ENCODE measurements at places on chromosomes 1 and 21.
A peak's percentile ranks its signal among the peaks of the same experiment; 100 is the strongest.

DNA sequence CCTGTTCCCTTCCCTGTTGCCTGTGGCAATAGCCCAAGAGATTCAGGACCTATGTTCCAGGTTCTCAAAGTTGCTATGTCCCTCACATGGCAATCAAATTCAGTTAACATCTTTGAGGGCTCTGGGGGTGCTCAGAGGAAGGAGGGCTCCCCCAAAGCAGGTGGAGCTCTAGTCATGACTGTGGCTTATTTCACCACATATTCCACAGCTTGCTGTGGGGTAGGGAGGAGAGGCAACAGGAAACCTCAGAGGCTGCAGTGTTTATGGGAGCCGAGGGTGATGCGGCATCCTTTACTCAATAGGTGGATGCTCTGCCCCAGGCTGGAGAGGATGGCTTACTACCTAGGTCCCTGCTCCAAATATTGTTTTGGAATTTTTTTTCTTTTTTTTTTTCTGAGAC is 1.2 kb upstream of the MKNK1 start:
- DNase-seq = no peak

DNA sequence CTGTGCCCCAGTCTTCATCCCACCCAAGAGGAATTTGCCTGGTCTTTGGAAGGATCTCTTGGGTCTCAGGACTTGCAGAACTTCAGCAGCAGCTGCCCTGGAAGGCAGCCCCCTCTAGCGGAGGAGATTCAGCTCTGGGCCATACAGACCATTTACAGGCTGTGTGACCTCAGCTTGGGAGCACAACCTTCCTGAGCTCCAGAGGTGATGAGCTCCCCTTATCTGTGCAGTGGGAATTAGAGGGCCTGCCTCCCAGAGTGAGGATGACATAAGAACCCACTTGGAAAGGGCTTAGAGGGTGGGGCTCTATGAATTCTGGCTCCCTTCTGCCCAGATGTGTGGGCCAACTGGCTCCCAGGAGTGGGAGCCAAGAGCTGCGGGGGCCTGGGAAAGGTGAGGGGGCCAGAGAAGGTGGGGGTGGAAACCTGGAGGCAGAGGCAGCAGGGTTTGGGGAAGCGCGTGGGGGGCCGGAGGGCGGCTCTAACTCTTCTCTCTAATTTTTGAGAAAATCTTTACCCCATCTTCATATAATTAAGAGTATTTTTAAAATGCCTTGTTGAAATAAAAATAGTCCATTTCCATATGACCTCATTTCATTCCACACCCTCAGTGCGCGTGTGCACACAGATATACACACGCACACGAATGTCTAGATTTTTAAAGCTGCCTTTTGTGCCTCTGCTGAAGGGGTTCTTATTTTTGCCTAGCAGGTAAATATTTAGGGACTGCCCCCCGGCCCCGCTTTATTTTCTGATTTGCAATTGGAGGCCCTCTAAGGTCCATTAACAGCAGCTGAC is 21.5 kb downstream of the EPHB2 start:
- DNase-seq = no peak

GRCh38 chr1:24186993-24187790 is at the start of gene IFNLR1:
Gene IFNLR1 (minus strand): TSS chr1:24187289. CDS start chr1:24187248, 41 bp downstream.
- DNase-seq = peak; percentile 28

DNA sequence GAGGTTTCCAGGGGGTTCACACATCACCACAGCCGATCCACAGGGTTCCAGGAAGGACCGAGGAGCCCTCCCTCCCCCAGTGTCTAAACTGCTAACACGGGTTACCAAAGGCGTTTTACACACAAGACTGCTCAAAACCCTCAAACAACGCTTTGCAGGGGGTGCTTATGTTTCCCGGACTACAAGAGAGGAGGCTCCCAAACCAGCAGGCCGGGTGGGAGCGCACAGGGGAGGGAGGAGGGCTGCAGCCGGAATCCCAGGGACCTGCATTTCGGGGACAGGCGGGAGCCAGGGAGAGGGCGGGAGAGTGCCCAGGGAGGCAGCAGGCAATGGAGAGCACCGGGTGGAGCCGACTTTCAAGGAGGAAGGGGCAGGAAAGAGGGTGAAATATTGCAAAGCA is 50.8 kb downstream of the ACBD3 start:
- no peak for DNase-seq

DNA sequence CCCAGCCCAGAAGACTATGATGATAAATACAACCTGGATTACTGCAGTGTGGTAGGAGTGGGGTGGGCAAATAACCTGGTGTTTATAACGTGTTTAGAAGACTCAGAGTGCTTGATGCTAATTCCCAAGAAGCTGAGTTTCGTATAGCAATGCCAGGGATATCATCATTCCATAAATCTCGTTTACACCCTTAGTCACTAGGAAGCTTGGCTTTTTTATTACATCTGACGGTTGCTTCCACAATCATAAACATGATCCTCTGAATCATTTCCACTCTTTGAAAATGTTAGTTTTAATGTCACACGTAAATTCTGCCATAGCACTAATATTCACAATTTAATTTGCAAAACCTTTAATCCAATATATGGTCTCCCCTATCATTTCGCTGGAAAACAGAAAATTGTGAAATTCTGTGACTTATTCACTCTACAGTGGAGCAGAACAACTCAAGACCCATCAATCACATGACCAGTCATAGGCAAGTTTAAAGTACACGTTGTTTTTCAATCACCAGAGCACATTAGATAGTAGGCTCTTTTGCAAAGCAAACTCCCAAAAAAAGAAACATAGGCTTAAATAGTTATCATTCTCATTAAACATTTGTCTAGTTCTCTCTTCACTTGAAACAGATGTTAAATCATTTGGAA is 321.0 kb downstream of the LTN1 start:
- DNase-seq = no peak

GRCh38 chr1:98688110-98688739 is 26.7 kb downstream of the SNX7 start:
- DNase-seq = no peak

DNA sequence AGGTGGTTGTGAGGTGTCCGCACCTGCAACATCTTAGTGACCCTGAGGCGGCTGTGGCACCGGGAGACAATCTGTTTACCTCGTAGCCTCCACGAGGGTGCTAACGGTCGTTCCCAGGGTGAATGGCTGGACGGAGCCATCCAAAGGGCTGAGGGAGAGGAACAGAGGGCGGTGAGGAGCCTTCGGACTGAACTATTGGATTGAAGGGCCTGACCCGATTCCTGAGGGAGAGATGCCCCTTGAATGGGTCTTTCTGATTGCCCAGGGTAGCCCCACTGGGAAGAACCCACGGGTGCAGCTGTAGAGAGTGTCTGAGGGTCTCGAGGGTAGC is 2.3 kb downstream of the NR5A2 start:
- no peak for DNase-seq

- DNase-seq = no peak
Measured at GRCh38 chr1:198291036-198291435, 134.2 kb downstream of the NEK7 start.

GRCh38 chr1:45930258-45931150 is 127.1 kb downstream of the MAST2 start:
- no peak for DNase-seq

- no peak for DNase-seq
Measured at GRCh38 chr1:113677250-113678158, 81.8 kb downstream of the PHTF1 start.

DNA sequence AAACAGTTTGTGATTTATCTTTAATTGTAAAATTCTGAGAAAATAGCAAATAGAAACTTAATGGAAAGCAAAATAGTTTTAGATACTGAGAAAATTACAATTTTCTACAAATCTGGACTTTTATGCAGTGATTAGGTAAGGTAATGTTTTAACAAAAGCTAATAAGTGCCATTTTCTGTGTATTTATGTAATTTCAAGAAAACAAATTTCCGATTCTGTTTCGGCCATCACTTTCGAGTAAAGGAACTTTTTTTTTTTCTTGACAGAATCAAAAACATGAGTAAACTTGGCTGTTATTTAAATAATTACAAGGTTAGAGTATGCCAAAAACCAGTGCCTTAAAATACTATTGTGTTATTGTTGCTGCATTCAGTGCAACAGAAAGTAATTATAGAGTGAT is 280.4 kb upstream of the C1orf105 start:
- DNase-seq = no peak

DNA sequence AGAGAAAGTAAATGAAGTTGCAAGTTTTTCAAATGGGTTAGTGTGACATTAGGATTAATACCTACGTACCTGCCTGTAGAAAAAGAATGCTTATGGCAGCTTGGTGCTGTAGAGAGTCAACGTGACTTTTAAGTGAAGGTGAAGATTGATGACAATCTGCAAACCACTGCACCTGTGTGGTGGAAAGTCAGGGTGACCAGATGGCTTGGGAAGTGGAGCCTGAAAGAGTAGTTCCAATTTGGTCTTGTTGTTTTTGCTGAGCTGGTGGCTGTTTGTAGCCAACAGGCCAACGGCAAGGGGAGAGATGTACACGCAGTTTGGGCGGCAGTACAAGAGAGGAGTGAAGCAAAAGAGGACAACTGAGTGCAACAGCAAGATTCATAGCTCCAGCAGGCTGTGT is 78.1 kb upstream of the JAK1 start:
- DNase-seq = no peak

DNA sequence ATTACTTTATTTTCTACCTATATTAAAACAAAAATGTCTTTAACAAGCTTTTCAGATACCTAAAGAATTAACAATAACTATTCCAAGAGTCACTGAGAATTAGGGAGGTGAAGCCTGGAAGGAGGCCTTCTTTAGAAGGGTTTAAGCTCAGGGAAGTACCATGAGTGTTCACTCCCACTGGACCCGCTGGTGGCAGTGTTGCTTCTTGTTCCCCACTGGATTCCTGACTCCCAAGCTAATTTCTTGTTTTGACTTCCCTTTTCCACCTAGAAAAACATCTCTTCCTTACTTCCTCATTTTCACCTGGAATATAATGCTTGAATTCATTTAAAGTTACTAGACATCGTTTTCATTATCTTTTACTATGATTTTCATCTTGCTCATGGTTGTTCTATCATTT is 264.2 kb downstream of the HMCN1 start:
- DNase-seq = no peak

DNA sequence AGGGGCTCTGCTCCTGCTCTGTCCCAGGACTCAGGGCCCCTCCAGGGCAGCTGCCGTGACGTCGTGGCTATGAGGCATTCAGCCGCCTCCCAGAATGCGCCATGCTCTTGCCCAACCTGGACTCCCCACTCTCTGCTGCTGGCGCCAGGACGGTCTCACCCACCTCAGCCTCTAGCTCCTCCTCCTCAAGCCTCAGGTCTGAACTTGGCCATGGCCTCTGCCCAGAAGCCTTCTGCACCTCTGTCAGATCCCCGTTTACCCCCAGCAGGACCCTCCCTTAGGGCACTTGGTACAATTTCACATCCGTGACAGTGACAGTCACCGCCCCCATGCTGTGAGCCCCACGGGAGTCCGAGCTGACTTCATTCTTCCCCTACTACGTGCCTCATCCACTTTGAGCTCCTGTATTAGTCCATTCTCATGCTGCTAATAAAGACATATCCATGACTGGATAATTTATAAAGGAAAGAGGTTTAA is 4.9 kb downstream of the CSTB start:
- no peak for DNase-seq

GRCh38 chr1:54977533-54978297 is 2.7 kb upstream of the TMEM61 start:
- DNase-seq = no peak

- no peak for DNase-seq
Measured at GRCh38 chr1:184911103-184911745, 63.1 kb downstream of the NIBAN1 start.

DNA sequence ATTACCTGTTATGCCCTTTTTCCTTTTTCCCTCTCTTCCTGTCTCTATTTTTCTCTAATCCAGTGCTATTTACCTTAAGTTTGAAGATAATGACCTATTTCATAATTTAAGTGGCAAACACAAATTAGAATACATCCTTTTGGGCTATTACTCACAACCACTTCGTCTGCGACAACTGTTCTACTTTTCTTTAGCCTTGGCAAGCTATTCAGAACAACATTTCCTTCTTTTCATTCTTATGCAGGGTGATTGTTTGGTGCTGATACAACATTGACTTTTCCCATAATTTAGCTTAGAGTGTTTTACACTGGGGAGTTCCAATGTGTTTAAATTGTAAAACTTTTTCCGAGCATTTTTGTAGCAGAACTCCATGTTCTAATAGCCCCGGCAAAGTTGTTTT is 86.6 kb upstream of the S1PR1 start:
- DNase-seq = no peak

GRCh38 chr1:67610450-67610849 is 74.6 kb upstream of the GADD45A start:
- DNase-seq = no peak

DNA sequence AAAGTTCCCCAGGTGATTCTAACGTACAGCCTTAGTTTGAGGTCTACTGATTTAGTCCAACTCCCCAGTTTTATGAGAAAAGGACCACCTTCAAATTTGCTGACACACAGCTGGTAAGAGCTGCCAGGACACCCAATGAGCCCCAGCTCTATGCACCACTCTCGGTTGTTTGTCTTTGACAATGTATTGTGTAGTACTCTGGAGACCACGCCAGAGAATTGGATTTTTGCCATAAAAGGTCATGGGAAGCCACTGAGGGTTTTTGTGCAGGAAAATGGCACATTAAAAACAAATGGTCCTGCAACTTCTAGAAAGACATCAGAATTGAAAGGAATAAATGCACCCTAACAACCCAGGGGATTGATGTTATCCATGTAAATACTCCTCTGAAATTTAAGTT is 7.1 kb upstream of the IER5 start:
- DNase-seq = no peak

GRCh38 chr1:202588503-202589189 is 121.6 kb downstream of the SYT2 start:
- no peak for DNase-seq

- DNase-seq = no peak
Measured at GRCh38 chr1:191620883-191621282, 537.4 kb upstream of the RGS18 start.

DNA sequence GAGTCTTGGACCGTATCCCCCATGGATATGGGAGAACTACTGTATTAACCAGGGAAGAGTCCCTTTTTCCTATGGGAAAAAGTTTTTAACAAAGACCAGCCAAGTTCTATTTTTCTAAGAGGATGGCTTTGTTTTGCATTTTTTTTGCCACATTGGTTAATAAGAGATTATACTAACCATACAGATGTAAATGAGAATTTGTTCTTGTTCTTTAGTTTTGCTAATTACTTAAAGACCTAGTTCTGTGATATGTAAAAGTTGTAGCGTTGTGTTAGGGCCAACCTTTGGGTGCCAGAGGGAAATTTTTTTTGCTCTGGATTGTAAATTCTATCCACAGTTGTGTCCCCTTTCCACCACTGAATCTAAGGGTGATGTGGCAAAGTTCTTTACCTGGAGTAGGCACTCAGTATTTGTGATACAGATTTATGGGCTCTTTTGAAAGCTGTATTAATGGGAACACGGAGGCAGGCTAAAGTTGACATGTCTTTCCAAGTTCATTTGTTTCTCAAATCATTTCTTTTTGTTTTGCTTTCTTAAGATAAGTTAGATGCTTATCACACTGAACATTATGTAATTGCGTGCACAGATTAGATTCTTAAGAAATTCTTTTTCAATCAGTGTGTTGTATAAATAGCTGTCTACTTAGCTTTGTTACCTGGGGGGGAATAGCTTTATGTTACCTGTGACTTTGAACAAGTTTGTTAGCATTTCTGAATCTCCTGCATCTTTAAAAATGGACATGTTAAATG is 2.9 kb downstream of the SOAT1 start:
- DNase-seq = no peak

- no peak for DNase-seq
Measured at GRCh38 chr1:96559181-96559580, 162.4 kb upstream of the PTBP2 start.

All from activated CD4-positive, CD25-positive, alpha-beta regulatory T cell (primary cell).